IMR-90 (cell line): ENCODE measurements at places on chromosomes 1 and 21. TPM values are rescaled to one million over a fixed set of nuclear protein-coding genes. Genes with fewer than 3 reads are reported as not detected.

The SNIP1 gene
- total RNA-seq: 11.3 and 13.9 TPM in 2 replicates

DNA sequence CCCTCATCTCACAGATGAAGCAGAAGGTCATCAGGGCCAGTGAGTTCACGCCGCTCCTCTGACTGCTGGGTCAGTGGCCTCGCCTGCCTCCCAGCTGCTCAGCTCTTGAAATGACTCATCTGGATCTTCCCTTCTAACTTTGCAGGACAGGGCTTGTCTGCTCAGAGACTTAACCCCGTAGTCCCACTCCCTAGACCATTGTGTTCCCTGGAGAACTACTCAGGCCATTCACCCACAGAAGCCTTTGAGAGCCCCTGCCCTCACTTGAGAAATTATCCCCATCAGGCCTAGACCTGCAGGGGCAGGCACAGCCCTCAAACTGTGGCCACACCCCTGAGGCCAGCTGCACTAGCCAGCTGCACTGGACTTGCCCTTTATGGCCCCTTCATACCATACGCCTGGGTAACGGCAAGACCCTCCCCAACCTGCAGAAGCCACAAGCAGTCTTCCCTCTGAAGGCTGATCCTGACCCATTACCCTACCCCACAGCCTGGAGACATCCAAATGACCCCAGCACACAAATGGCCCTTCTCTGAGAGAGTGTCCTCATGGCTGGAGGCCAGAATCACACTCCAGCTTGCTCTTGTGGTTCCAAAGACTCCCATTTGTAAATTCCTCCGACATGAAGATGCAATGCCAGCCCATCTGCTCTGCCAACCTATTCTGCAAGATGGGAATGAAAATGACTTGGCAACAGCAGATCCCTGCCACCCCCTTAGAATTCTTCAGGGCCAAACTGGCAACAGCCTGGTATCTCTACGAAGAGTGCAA, 33.2 kb downstream of the RCSD1 start:
- H3K4me3 ChIP-seq: no peak overlapping the region
- peaks cover 12% of the 10 kb centered on the region for H3K4me1 ChIP-seq
- H3K36me3 ChIP-seq: no peaks in the 10 kb centered on the region
- H3K27me3 ChIP-seq: peaks cover under 1% of the 10 kb centered on the region

The TAS1R1 gene
- not detected in 2 replicates for total RNA-seq

- H3K27me3 ChIP-seq: peaks cover 28% of the 10 kb centered on the region; the same call in 1 of the 2 replicates
- no peaks in the 10 kb centered on the region for H3K4me1 ChIP-seq
- DNase-seq: no peak
- no peak overlapping the region for H3K4me3 ChIP-seq
Observed at GRCh38 chr1:229102741-229103391, 168.0 kb upstream of the RAB4A start.

DNA sequence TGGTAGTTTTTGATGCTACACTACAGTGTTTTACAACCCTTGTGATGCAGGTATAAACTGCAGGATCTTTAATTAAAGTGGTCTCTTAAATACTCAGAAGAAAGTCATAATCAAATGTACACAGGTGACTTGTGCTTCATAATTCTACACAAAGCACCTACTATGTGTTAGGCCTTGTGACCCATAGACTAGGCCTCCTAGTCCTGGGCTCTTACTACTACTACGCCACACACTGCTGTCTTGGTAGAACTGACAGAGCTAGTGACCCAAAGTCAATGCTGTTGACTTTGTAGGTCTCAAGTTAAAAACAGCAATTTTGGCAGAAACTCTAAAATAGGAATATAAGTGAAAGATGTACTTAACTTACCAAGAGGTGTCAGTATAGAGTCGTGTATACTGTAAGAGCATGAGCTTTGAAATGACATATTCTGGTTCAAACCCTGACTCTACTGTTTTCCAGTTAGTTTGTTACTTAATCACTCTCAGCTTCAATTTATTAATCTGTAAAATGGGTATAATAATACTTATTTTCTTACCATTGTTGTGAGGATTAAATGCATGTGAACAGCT, 48.6 kb upstream of the LMO4 start:
- no peak overlapping the region for H3K4me3 ChIP-seq
- no peaks in the 10 kb centered on the region for H3K36me3 ChIP-seq
- peak; percentile 16 for DNase-seq
- peaks cover 5% of the 10 kb centered on the region for H3K4me1 ChIP-seq
- H3K27ac ChIP-seq: no peak overlapping the region
- H3K27me3 ChIP-seq: no peaks in the 10 kb centered on the region

The UBXN10 gene
- total RNA-seq: not detected in 2 replicates

DNA sequence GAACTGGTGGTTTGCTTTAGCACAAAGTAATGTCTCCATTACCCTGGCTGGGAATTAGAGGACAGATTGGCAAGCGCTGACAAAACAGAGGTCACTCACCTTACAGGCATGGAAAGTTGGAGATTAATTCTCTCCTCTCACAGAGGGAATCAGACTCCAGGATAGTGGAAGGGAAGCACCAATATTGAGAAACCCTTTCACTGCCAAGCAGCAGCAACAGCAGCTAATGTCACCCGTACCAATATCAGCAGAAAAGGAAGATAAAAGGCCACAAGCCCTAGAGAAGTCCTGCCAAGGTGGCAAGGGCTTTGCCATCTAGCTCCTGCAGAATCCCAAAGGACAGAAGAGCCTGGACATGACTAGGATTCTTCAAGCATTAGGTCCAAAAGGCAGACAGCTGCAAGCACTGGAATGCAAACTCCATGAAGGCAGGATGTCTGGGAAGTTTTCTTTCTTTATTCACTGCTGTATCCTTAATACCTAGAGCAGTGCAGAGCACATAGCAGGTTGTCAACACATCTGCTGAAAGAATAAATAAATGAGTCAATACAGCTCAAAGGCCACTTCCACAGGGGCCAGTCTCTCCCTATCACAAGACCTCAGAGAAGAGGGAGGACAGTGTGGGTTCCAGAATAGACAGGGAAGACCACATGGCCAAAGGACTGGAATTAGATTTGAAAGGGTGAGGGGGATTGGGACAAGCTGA, 57.2 kb downstream of the ERI3 start:
- H3K4me1 ChIP-seq: no peaks in the 10 kb centered on the region
- DNase-seq: no peak
- no peaks in the 10 kb centered on the region for H3K27me3 ChIP-seq
- H3K4me3 ChIP-seq: no peak overlapping the region

- no peaks in the 10 kb centered on the region for H3K27me3 ChIP-seq
- H3K4me1 ChIP-seq: peaks cover 1% of the 10 kb centered on the region; the same call in 1 of the 2 replicates
- DNase-seq: no peak
- H3K4me3 ChIP-seq: no peak overlapping the region
- no peak overlapping the region for H3K27ac ChIP-seq
Observed at GRCh38 chr1:8580566-8580965, 236.9 kb downstream of the RERE start.

- peaks cover 15% of the 10 kb centered on the region for H3K27me3 ChIP-seq
- H3K36me3 ChIP-seq: no peaks in the 10 kb centered on the region
- no peak for DNase-seq
- no peak overlapping the region for H3K27ac ChIP-seq
- H3K4me1 ChIP-seq: peaks cover 10% of the 10 kb centered on the region
- H3K4me3 ChIP-seq: no peak overlapping the region
Observed at GRCh38 chr21:34223376-34223775, 140.4 kb upstream of the KCNE2 start.

DNA sequence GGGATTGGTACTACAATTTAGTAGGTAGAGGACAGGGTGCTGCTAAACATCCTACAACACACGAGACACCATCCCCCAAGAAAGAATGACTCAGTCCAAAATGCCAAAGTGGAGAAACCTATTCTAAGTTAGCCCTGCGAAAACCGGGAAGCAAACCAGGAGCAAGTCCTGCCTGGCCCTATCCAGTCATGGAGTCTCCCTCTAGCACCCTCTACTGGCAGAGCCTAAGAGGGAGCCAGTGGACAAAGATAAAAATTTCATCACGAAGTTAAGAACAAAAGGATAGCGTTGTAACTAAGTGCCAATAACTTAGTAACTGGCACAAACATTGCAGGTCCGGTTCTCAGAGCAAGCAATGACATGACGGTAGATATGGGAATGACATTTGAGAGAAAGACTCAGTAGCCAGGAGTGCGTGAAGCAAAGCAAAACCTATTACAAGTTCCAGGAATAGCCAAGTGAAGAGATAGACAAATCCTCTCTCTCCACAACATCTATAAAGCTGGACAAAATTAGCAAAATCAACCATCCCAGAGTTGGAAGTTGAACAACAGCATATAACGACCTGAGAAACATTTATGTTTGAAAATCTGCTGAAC, 383.5 kb downstream of the OMA1 start:
- H3K27ac ChIP-seq: no peak overlapping the region
- H3K36me3 ChIP-seq: no peaks in the 10 kb centered on the region
- no peaks in the 10 kb centered on the region for H3K4me1 ChIP-seq
- DNase-seq: peak; percentile 52

DNA sequence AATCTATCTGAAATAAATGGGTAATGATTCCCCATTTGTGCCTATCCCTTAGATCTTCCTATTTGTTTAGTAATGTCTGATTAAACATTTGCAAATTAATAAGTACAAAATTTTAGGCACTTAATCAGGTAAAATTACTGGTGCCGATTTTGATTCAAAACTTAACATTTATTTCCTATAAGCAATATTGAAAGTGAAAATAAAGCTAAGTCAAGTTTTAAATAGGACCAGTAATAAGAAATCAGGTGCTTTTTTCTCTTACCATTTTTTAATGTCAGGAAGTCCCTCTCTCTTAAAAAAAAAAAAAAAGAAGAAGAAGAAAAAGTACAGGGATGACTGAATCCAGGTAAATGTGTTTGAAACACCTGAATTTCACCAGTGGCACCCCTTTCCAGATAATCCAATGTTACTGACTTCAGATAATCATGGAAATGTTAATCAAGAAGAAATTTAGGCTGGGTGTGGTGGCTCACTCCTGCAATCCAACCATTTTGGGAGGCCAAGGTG, 836 bp upstream of the GBP4 start:
- no peak for DNase-seq
- peaks cover 3% of the 10 kb centered on the region for H3K27me3 ChIP-seq
- H3K4me1 ChIP-seq: no peaks in the 10 kb centered on the region
- H3K36me3 ChIP-seq: no peaks in the 10 kb centered on the region
- no peak overlapping the region for H3K4me3 ChIP-seq
- H3K27ac ChIP-seq: no peak overlapping the region

DNA sequence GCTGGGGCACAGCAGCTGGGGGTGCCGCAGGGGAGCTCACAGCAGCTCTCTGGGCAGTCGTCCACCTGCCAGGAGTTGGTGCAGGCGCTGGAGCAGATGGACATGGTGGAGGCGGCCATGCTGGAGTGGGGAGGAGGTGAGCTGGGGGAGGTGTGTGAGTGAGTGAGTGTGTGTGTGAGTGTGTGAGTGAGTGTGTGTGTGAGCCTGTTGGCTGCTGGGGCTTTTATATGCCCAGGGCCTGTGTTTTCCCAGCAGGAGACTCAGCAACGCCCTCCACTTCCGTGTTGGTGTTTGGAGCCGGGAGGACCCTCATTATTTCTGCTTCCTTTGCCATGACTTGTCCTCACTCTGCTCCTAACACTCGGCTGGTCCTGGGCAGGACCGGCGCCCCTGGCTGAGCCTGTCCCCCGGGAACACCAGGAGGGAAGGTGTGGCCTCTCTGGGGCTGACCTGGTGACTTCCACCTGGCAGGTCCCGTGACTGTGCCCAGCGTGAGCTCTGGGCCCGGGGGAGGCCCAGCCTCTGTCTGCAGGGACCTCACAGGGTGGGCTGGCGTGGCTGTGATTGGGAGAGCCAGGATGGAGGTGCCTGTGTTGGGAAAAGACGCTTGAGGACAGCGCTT, at the start of gene KRTAP10-2:
TSS of gene KRTAP10-2 (minus strand) at position 166 of the 622 bp plus-strand sequence. CDS start at position 119, 47 bp downstream.
- peaks cover 14% of the 10 kb centered on the region for H3K27me3 ChIP-seq
- DNase-seq: no peak
- no peaks in the 10 kb centered on the region for H3K4me1 ChIP-seq

DNA sequence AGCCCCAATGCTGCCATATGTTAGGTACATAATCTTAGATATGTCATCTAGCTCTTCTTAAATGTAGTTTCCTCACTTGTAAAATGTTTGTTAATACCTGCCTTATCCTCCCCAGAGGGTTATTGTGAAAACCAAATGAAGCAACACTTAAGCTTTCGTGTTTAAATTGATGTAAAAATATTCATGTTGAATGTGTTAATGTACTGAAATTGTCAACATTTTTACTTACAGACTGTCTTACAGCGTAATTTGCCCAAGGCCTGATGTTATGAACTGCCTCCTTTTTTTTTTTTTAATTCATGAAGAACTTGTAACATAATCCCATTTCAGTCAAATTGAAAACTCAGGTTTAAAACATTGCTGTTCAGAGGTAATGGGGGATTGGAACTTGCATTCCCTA, 25.6 kb upstream of the ENAH start:
- DNase-seq: no peak
- H3K27ac ChIP-seq: no peak overlapping the region
- no peaks in the 10 kb centered on the region for H3K36me3 ChIP-seq
- no peaks in the 10 kb centered on the region; the same call in 1 of the 2 replicates for H3K27me3 ChIP-seq
- H3K4me3 ChIP-seq: no peak overlapping the region
- H3K4me1 ChIP-seq: no peaks in the 10 kb centered on the region

DNA sequence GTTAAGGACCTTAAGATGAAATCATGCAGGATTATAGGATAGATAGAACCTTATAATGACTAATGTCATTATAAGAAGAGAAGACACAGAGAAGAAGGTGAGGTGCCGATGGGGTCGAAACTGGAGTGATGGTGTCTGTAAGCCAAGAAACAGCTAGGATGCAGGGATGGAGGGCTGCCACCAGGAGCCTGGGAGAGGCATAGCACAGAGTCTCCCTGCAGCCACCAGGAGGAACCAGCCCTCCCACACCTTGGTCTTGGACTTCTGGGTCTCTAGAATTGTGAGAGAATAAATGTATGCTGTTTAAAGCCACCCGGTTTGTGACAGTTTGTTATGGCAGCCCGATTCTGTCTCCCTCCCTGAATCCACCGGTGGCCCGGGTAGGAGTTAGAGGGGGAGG, 337.2 kb upstream of the AJAP1 start:
- no peak overlapping the region for H3K4me3 ChIP-seq
- H3K4me1 ChIP-seq: no peaks in the 10 kb centered on the region
- no peak for DNase-seq
- no peaks in the 10 kb centered on the region for H3K27me3 ChIP-seq
- no peak overlapping the region for H3K27ac ChIP-seq

GRCh38 chr21:15495965-15496364, 233.8 kb upstream of the USP25 start:
- no peak overlapping the region for H3K27ac ChIP-seq
- peak; percentile 0 for DNase-seq

The PEX11B gene
- 15.4 and 19.7 TPM in 2 replicates for total RNA-seq

The LINGO4 gene
- total RNA-seq: not detected in 2 replicates

DNA sequence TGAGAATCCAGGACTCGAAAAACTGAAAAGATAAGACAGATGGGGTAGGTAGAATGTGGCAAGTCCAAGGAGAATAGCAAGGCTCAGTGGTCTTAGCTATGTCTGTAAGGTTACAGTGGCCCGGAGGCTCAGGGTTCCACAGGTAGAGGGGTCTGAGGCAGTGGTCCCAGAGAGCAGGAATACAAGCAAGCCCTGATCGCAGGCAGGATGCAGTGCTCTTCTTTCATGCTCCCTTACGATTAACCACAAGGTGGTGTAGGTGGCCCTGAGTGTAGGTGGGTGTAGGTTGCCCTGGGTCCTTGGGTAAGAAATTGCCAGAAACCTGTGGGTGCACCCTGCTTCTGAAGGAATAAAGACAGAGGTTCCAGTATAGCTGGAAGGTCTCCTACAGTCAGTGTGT, 99.1 kb upstream of the RAB3GAP2 start:
- no peaks in the 10 kb centered on the region for H3K36me3 ChIP-seq
- H3K27me3 ChIP-seq: no peaks in the 10 kb centered on the region
- no peak overlapping the region for H3K27ac ChIP-seq
- H3K4me1 ChIP-seq: peaks cover 2% of the 10 kb centered on the region; the same call in 1 of the 2 replicates

- no peak within 1 kb of the TSS; the same call in 1 of the 2 replicates for H3K4me3 ChIP-seq
- no peaks in the 10 kb centered on the region for H3K36me3 ChIP-seq
- H3K4me1 ChIP-seq: no peaks in the 10 kb centered on the region; the same call in 1 of the 2 replicates
Observed at GRCh38 chr1:156641761-156642264, at the start of gene BCAN. TSS of gene BCAN (plus strand) at chr1:156642117. CDS start at chr1:156646055, 3,938 bp downstream.

The ZSCAN20 gene
- 8.1 and 11.1 TPM in 2 replicates for total RNA-seq
